ENCODE measurements at places on chromosomes 1 and 21. TPM values are rescaled to one million over a fixed set of nuclear protein-coding genes. Genes with fewer than 3 reads are reported as not detected.

GRCh38 chr1:31978843-31979400 lies 34.7 kb upstream of the KHDRBS1 start:
- DNase-seq = no peak

DNA sequence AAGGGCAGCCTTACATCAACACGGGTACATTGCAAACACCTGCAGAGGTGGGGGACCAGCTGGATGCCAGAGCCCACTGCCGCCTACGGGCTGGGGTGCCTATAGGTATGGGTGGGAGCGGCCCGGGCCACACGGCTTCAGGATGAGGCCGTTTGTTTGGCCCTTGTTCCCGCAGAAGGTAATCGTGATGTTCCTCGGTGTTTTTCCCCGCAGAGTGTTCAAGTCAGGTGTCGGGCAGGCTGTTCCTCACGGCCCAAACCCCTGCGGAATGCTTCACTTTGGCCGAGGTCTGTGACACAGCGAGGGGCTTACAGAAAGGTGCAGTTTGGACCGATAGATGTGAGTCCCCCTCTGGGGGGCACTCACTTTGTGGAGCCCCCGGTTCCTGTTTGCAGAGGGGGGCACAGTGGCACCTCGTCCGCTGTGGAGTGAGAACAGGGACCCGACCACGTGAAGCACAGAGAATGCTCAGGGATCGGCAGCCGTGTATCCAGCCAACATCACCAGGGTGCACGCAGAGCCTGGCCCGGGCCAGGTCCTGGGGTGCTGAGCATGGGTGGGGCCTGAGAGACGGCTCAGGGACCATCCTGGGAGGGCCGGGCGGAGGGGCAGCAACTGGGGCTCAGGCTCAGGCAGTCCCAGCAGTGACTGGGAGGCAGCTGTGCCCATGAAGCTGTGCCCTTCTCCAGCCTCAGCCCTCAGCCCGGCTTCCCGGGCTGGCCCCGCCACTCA lies 453 bp upstream of the TTLL10 start:
- DNase-seq = no peak

The C8B gene
- not detected for total RNA-seq

The KCNJ9 gene
- not detected for total RNA-seq

- no peak for DNase-seq
Measured at GRCh38 chr1:54459140-54459539, 52.9 kb upstream of the SSBP3 start.

DNA sequence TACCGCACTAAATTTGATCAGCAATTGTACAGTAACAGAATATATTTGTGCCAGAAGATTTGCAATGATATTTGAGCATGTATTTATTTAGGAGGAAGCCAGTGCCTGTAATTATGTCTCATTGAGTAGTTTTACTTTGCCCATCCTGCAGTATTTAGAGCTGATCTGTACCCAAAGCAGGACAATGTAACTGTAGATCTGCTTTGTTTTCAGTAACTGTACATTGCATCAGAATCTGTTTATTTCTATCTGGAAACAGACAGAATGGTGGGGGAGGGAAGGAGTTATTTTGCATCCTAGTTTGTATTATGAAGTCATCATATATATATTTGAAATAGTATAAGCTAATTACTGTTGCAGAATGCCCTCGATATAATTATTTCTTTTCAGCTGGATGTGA lies 36.2 kb upstream of the LRRC8C start:
- no peak for DNase-seq

DNA sequence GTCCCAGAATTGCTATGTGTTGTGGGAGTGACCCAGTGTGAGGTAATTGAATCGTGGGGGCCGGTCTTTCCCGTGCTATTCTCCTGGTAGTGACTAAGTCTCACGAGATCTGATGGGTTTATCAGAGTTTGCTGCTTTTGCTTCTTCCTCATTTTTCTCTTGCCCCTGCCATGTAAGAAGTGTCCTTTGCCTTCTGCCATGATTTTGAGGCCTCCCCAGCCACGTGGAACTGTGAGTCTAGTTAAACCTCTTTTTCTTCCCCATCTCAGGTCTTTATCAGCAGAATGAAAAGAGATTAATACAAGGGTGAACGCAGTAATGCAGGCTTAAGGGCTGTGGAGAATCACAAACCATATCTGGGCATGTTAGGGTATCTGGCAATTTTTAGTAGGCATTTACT lies 624.0 kb downstream of the USP25 start:
- DNase-seq = no peak

The TINAGL1 gene
- total RNA-seq = 191 TPM

- DNase-seq = no peak
Measured at GRCh38 chr1:54583871-54584270, 35.8 kb downstream of the ACOT11 start.

The CFAP57 gene
- total RNA-seq = 1.6 TPM

- no peak for DNase-seq
Measured at GRCh38 chr1:63442141-63442475, 74.7 kb downstream of the ALG6 start.

DNA sequence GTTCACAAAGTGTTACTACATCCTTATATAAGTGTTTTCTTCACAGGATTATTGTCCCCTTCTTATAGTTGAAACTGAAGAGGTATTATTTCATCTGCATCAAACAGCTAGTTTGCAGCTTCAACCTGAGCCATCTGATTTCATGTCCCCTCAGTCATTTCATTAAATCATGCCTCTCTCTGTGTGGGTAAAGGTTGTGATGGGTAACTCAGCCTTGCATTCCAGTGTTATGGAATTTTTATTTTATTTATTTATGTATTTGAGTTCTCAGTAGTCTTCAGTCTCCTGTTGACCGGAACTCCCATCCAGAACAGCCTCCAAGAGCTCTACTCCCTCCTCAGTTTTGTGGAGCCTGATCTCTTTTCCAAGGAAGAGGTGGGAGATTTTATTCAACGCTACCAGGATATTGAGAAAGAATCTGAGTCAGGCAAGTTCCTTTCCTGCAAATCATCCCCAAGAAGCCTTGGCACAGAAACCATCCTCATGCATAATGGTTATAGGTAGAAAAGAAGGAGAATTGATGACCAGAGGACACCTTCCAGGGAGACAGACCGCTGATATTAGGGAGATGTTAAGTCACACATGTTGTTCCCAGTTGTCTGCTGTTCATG lies 21.8 kb downstream of the CHD1L start:
- no peak for DNase-seq

The TFF3 gene
- not detected for total RNA-seq

The CA14 gene
- 0.95 TPM for total RNA-seq

The RAVER2 gene
- 12.4 TPM for total RNA-seq

- DNase-seq = no peak
Measured at GRCh38 chr1:204733289-204733688, 47.8 kb upstream of the LRRN2 start.

DNA sequence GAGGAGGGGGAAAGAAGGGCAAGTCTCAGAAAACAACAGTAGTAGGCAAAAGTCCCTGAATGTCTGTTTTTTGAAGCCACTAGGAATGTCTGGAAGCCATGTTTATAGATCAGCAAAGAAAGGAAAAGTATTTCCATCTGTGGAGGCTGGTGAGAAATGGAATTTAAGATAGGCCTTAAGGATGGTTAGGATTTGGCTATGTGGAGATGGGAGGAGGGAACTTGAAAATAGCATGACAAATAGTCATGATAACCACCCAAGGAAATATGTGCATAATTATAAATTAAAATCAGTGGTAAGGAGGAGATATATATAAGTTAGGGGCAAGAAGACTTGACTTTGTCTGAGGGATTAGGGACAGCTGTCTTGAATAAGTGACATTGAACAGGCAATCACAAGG lies 33.8 kb upstream of the FGGY start:
- no peak for DNase-seq

DNA sequence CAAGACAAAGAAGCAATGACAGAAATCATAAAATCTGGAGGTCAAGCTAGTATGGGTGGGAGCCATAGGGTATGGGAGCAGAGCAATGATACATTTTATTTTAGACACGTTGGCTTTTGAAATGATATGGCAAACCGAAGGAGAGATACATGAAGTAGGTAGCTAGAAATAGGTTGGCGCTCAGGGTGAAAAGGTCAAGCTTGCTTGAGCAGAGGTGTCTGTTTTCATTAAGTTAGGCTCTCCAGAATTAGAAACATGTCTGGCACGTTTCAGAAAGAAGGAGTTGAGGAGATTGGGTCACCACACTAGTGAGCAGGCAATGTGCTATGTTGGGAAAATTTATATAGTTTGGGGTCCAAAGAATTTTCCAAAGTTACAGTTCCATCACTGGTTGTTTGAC lies 151.4 kb downstream of the AMY1C start:
- no peak for DNase-seq

GRCh38 chr1:76625886-76626678 lies 241.2 kb upstream of the ST6GALNAC5 start:
- no peak for DNase-seq

DNA sequence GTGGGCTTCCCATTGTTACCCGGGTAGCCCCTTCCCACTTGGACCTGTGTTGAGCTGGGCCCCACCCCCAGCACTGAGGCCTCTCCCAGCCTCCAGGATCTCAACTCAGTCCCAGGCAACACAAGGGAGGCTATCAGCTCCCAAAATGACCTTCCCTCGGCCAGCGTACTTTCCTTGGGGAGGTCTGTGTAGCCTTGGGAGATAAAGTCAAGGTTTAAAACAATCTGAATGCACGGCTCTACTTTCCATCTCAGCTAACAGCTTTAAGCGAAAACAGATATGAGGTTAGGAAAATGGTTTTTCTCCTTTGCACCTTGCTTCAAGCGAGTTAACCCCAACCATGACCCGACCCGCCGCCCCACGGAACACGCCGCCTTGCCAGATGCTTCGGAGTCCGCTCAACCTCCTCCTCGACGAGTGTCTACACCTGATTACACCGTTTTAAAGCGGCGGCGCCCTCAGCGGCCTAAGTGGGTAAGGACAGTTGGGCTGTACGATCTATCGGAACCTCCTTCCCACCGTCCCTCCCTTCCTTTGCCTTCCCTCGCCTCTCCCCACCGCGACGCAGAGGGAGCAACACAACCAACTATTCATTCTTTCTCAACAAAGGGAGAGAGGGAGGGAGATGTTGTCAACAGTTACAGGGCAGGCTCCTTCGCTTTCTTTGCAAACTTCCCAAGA lies 1.1 kb downstream of the BCAR3 start:
- peak; percentile 76 for DNase-seq

The PPIAL4G gene
- total RNA-seq = not detected

The FNDC5 gene
- not detected for total RNA-seq

The POU3F1 gene
- not detected for total RNA-seq

DNA sequence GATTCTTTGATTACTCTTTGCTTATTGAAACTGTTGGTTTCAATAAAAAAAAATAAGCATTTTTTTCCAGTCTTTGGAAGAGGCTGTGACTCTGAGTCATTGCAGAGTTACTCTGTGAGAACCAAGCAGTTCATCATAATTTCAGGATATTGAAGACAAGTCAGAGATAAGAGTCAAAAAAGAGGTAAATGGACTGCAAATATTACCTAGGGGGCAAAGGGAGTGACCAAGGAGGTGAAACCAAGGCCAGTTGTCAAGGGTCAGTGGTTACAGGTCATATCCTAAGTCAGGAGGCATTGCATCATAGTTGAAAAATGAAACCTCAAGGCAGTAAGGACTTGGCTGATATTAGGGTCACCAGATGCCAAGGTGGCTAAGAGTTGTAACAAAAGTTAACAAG lies 597.1 kb upstream of the USP24 start:
- DNase-seq = peak; percentile 30

The CACHD1 gene
- total RNA-seq = 3.8 TPM

- DNase-seq = peak; percentile 62
Measured at GRCh38 chr1:102970496-102971078, 137.7 kb downstream of the COL11A1 start.

DNA sequence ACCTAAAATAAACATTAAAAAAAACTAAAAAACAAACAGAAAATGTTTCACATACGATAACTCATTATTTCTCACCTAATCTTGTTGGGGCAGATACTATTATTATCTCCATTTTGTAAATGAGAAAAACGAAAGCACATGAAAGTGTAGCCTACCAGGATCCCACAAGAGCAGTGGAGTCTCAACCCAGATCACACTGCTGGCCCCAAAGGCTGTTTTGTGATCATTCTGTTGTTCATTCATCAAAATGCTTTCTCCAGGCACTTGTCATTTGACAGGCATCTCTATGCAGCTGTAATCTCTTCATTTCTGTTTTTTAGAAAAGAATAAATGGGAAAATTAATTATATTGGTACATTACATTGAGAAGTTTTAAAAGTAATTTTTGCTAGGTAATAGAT lies 67.5 kb downstream of the AK5 start:
- no peak for DNase-seq

- no peak for DNase-seq
Measured at GRCh38 chr1:22056936-22057335, 4.4 kb downstream of the CDC42 start.

GRCh38 chr1:63642901-63643300 lies 49.7 kb downstream of the PGM1 start:
- DNase-seq = no peak

DNA sequence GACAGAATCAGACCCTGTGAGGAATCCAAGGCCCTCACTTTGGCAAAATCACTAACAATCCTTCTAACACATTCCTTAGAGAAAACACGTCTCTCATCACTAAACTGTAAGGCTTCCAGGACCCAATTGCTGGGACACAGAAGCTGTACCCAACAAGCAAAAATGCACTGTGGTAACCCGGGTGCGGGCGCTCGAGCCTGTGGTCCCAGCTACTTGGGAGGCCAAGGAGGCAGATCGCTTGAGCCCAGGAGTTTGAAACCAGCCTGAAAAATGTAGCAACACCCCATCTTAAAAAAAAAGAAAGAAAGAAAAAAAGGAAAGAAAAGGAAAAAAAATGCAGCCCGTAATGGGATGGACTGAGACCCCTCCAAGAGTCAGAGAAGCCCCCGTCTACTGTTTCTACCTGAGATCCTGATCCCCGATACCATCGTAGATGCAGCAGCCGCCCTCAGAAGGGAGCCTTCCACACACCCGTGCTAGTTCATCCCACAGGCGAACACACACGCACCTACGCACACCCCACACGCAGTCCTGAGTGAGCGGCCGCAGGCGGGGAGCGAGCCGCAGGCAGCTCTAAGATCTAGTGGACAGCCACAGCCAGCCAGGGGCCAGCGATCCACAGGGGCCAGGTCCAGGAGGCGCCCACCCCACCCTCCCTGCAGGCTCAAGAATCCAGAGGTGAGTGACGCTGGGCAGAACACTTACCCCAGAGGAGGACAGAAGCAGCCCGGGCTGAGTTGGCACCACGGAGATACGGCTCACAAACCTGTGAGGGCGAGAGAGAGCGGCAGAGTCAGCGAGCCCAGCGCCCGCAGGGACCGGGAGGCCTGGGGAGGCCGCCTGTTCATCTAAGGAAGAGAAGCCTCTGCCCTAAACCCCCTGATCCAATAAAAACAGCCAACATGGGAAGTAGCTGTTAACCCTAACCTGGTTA lies 20.1 kb downstream of the WDR4 start:
- no peak for DNase-seq
